GM18507 (cell line): ENCODE measurements at places on chromosomes 2 and 18.

GRCh38 chr2:42248846-42249245 lies 79.7 kb downstream of the EML4 start:
- DNase-seq: no peak

DNA sequence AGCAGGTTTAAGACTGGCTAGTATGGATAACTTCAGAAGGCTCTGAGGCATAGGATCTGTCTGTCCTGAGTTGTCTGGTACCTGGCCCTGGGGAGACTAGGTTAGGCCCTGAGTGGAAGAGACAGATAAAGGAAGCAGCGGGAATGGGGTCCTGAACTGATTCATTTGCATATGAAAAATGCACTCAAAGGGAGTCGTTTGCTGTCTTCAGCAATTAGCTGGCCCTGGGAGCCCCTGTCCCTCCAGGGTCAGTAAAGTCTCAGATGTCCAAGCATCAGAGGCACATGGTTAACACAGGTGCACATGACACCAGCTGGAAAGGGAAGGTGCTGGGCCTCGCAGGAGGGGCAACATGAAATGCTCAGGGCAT lies 172.4 kb downstream of the ACOXL start:
- no peak for DNase-seq

- DNase-seq: no peak
These were observed 75.8 kb downstream of the LONRF2 start for GRCh38 chr2:100246163-100247145.

DNA sequence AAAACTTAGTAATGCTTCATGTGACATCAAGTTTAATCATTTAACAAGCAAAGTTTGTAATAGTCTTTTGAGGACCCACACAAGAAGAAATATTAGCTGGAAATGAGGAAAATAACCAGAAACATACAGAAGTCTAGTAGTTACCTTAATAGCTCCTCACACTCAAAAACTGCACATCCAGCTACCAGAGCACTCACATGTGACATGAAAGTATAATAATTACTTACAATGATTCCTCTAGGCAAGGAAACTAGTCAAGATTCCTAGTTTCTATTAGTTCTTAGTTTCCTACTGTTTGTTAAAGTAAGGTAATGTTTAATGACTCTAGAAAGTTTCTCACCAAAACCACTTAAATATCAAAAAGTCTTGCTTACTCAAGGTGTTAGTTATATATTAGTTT lies 335.8 kb downstream of the RAD51AP2 start:
- DNase-seq: no peak

GRCh38 chr2:127047054-127047453 lies 59.9 kb downstream of the BIN1 start:
- no peak for DNase-seq

GRCh38 chr2:101870444-101870843 lies 121.3 kb upstream of the IL1R2 start:
- DNase-seq: no peak

- no peak for DNase-seq
These were observed 252.5 kb downstream of the ETAA1 start for GRCh38 chr2:67649331-67650261.

DNA sequence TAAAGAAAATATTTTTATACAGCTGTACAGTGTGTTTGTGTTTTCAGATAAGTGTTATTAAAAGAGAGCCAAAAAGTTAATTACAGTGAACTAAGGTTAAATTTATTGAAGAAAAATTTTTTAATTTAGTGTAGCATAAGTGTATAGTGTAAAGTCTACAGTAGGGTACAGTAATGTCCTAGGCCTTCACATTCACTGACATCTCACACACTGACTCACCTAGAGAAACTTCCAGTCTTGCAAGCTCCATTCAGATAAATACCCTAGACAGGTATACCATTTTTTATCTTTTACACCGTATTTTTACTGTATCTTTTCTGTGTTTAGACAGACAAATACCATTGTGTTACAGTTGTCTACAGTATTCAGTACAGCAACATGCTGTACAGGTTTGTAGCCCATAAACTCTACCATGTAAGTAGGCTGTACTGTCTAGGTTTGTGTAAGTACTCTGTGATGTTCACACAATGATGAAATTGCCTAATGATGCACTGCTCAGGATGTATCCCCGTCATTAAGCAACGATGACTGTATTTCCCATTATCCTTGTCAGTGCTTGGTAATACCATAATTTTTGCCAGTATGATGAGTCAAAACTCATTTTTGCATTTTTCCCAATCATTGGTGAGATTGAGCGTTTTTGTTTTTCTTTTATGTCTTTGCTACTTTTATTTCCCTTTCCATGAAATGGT lies 48.2 kb upstream of the B3GNT2 start:
- DNase-seq: no peak

DNA sequence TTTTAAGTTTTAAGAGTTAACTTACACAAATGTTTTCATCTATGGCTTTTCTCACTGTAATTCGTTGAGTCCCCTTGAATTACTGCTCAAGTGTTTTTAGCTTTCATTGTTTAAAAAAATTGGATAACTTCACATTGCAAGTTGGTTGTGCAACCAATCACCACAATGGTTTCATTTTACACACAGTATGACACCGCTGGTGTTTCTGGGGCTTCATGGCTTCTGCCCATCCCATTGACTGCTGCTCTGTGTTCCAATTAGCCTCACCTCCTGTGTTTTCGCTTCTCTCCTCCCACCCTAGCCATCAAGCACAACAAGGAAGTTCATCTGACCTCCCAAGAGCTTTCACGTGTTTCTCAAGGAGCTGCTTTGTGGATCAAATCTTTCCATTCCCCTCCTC lies 199.1 kb upstream of the CHAC2 start:
- DNase-seq: no peak

GRCh38 chr2:135839713-135840112 lies 2.7 kb upstream of the LCT start:
- DNase-seq: no peak

- DNase-seq: no peak
These were observed 91.9 kb downstream of the COL3A1 start for GRCh38 chr2:189066037-189066436.

- DNase-seq: no peak
These were observed 41.4 kb downstream of the PKP4 start for GRCh38 chr2:158498043-158498748.

GRCh38 chr2:43152186-43152585 lies 74.2 kb downstream of the ZFP36L2 start:
- no peak for DNase-seq

DNA sequence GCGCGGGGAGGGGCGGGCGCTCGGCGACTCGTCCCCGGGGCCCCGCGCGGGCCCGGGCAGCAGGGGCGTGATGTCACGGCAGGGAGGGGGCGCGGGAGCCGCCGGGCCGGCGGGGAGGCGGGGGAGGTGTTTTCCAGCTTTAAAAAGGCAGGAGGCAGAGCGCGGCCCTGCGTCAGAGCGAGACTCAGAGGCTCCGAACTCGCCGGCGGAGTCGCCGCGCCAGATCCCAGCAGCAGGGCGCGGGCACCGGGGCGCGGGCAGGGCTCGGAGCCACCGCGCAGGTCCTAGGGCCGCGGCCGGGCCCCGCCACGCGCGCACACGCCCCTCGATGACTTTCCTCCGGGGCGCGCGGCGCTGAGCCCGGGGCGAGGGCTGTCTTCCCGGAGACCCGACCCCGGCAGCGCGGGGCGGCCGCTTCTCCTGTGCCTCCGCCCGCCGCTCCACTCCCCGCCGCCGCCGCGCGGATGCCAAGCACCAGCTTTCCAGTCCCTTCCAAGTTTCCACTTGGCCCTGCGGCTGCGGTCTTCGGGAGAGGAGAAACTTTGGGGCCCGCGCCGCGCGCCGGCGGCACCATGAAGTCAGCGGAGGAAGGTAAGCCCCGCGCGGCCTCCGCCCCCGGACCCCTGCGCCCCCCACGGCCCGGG lies at the start of gene NFATC1:
NFATC1 (plus strand) TSS at position 170 of the 644 bp plus-strand sequence; CDS start at position 465, 295 bp downstream.
- no peak for DNase-seq

DNA sequence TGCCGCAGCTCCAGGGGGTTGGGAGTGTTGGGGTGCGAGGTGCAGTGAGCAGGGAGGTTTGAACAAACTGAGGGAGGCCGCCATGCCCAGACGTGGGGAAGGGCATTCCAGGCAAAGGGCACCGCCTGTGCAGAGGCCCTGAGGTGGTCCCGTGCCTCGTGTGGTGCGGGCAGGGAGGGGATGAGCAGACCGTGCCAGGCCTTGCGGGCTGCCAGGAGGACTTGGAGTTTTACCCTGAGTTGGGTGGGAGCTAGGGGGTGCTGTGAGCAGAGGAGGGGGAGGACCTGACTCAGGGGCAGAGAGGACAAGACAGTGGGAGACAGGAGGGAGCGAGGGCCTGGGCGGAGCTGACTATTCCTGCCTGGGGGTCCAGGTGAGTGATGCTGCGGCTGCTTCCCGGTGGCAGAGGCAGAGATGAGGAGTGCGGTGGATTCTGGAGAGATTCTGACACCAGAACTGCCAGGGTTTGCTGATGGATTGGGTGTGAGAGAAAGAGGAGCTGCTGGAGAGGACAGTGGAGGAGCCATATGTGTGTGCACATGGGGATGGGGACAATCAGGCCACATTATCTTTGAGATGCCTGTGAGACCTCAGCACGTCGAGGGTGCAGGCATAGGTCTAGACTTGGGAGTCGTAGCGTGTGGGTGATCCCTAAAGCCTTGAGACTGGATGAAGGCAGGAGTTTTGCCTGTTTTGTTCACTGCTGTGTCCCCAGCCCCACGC lies 23.4 kb downstream of the ZAP70 start:
- no peak for DNase-seq

DNA sequence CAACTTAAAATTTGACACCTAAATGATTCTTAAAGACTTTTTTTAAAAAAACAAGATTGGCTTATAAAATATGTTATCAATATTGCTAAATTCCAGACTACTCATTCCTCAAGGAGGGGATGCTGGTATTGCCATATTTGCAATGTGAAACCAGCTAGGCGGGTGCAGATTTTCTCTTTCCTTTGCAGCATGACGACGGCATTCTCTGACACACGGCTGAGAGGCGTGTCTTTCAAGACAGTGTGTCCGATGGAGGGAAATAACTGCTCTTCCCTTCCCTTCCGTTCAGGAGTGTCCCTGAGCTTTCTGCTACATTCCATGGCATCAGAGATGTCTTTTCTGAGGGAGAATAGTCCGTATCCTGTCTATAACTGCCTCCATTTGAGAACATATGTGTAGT lies 38.2 kb upstream of the CNGA3 start:
- DNase-seq: no peak

- no peak for DNase-seq
These were observed 369 bp downstream of the CDK5R2 start for GRCh38 chr2:218959761-218960308.

DNA sequence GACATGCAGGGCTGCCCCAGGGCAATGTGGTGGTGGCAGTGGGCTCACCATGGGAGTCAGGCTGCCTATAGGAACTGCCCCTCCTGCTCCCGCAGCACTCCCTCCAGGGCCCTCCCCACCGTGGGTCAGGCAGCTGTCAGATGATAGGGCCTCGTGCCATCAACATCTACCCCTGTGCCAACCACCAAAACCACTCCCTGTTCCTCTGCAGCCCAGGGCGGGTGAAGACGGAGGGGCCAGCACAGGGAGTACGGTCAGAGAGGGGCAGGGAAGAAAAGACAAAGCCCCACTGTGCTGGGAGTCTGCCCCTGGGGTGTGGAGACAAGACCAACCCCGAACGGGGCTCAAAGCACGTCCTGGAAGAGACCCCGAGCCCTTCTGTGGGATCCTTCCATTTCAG lies 97.4 kb downstream of the TNS1 start:
- DNase-seq: no peak

DNA sequence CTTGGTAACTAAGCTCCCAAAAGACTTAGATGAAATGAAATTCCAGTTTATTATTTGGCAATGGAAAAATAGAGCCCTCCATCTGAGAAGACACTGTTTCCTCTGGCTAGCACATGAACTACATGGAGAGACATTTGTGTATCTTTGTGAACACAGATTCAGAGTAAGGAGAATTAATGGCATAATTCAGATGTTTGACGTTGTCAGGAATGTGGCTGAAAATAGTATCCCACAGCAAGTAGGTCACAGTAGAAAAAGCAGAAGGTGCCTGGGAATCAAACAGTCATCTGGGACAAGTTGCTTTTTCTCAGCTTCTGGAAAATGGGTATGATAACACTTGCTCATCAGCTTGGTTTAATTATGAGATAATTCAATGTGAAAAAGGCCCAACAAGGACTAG lies 288.6 kb downstream of the PTPRM start:
- no peak for DNase-seq

DNA sequence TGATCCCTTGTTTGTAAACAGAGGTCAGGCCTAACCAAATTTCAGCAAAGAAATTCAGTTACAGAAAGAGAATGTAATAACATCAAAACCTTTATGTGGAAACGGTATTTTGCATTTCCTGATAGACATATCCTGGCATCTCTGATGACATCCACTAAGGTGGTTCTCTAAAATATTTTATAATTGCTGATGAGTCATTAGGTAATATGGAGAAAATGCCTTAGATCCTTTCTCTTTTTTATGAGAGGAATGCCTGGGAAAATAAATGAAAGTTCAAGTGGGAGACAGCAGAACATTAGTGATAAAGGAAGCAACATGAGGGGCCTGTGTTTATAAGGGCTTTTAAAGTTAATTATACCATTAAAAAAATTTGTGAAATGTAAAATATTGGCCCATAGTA lies 72.6 kb downstream of the PLCL1 start:
- DNase-seq: no peak

DNA sequence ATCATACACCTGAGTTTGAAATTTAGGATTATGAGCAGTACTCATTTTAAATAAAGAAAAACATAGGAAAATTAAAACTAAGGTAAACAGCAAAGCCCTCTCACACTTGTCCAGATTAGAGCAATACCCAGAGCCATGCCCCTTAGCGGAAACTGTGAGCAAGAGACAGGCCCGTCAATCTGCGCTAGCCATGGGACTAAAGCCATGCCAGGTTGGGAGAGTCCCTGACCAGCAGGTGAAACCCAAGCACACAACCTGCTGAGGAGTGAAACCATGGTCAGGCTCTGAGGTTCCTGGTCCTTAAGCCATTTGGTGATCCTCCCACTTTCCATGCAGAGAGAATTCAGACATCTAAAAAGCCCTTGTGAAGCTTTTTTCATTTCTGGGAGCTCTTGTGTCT lies 494.3 kb downstream of the STK39 start:
- DNase-seq: no peak

DNA sequence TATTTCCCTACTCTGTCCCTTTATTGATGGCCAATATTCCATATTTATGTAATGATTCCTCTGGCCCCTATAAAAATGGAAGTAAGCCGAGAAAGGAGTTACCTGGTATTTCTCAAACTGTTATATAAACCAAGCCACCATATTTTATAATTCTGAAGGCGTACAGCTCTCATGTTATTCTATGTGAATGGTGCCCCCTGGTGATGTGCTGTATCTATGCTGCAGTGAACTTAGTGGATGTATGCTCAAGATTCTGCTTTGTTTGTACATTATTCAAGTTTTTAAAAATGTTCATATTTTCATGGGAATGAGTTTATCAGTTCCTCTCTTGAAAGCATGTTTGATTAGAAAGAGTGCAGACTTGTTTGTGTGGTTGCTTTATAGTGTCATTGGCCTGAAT lies 194.5 kb upstream of the LRRTM1 start:
- DNase-seq: no peak

- DNase-seq: no peak
These were observed 50.3 kb downstream of the HK2 start for GRCh38 chr2:74884118-74884762.

- no peak for DNase-seq
These were observed 666.1 kb downstream of the BCL11A start for GRCh38 chr2:59887366-59887765.

DNA sequence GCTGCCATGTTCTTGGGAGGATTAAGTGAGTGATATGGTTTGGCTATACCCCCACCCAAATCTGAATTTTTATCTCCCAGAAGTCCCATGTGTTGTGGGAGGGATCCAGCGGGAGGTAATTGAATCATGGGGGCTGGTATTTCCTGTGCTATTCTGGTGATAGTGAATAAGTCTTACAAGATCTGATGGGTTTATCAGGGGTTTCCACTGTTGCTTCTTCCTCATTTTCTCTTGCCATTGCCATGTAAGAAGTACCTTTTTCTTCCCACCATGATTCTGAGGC lies 291.4 kb downstream of the KCNS3 start:
- no peak for DNase-seq
